ENCODE measurements at places on chromosomes 4 and X.

GRCh38 chrX:125757794-125758564, 408.1 kb downstream of the DCAF12L2 start:
- DNase-seq: no peak
- no peak overlapping the region for H3K4me3 ChIP-seq
- no peak overlapping the region for H3K27ac ChIP-seq
- no peaks in the 10 kb centered on the region for H3K27me3 ChIP-seq

DNA sequence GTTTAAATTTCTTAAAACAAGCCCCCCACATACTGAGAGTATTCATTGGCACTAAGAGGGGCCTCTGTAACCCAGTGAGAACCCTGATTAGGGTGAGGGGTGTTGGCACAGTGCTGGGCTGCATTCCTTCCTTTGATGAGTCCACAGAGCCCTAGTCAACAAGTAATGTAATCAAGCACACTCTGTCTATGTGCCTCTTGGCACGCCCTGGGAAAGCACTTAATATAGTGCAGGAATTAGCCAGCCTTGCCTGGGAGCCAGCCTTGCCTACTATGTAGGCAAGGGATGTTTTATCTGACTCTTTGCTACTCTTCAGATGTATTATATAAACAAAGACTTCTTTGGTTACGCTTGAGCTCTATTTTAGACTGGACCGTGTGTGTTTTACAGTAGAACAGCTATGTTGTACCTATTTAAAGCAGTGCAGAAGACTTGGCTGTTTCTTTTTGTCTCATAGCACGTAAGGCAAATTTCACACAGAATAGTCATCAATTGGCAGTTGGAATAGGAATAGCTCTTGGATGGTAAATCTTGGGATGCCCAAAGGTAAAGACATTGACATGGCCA, 64.3 kb downstream of the FRAS1 start:
- no peak for DNase-seq
- H3K36me3 ChIP-seq: no peaks in the 10 kb centered on the region
- no peaks in the 10 kb centered on the region for H3K4me1 ChIP-seq
- peaks cover 2% of the 10 kb centered on the region for H3K27me3 ChIP-seq
- no peak overlapping the region for H3K4me3 ChIP-seq
- H3K27ac ChIP-seq: no peak overlapping the region

DNA sequence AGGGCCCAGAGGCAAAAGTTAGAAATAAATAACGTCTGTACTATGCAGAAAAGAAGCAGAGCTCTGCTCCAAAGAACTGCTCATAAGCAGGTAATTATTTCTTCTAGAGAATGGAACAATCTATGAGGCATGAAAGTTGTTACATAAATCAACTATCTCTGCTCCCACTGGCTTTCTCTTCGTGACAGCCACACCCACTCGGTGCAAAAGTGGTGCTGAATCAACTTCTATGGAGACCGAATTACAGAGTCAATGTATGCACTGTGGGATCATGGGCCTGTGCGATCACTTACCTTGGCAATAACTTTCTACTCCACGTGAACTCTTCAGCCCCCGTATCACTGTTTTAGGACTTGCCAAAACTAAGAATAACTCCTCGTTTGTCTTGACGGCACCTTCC, 99.4 kb upstream of the ATXN3L start:
- H3K4me3 ChIP-seq: no peak overlapping the region
- no peak for DNase-seq
- peaks cover 3% of the 10 kb centered on the region for H3K4me1 ChIP-seq
- no peaks in the 10 kb centered on the region for H3K27me3 ChIP-seq
- H3K27ac ChIP-seq: no peak overlapping the region

DNA sequence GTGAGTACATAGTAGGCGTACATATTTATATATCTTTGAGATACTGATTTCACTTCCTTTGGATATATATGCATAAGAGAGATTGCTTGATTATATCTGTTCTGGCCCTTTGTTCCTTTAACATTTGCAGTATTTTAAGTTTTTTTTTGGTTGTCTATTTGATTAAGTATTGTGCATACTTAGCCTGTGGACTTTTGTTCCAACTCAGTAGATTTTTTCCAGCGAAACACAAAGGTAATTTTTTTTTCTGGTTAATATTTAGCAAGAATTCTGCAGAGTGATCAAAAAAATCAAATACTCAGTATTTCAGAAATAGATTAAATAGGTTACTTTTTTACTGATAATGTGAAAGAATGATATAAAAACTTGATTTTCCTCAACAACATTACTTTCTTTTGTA, at the start of gene AFM:
AFM (plus strand) TSS at position 388 of the 400 bp plus-strand sequence. CDS start 31 bp downstream, outside the sequence.
- H3K36me3 ChIP-seq: no peaks in the 10 kb centered on the region
- no peaks in the 10 kb centered on the region for H3K4me1 ChIP-seq
- no peak within 1 kb of the TSS for H3K4me3 ChIP-seq
- no peak within 1 kb of the TSS for H3K27ac ChIP-seq
- H3K27me3 ChIP-seq: peaks cover 6% of the 10 kb centered on the region

- H3K4me1 ChIP-seq: no peaks in the 10 kb centered on the region
- H3K27me3 ChIP-seq: peaks cover 3% of the 10 kb centered on the region
- H3K4me3 ChIP-seq: no peak overlapping the region
These were observed 84.3 kb upstream of the TMEM150C start for GRCh38 chr4:82645936-82646565.

DNA sequence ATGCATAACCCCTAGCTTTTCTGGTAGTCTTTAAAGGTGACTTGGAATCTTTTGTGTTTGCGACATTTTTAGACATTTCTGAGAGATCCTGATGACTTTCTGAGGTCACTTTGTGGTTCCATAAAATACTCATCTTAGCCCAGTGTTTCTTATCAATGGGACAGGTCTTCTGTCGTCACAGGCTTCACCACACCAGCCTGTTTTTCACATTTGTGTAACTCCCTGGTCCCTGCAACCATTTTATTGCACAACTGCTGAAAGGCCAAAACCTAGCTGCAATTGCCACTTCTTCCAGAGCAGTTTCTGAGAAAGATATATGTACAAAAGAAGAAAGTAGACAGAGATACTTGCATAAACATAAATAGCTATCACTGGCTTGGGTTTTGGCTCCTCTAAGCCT, 120.9 kb downstream of the IL15 start:
- DNase-seq: no peak
- H3K27ac ChIP-seq: no peak overlapping the region
- H3K4me1 ChIP-seq: no peaks in the 10 kb centered on the region
- H3K27me3 ChIP-seq: no peaks in the 10 kb centered on the region
- H3K36me3 ChIP-seq: no peaks in the 10 kb centered on the region

- H3K27me3 ChIP-seq: no peaks in the 10 kb centered on the region
- H3K4me1 ChIP-seq: peaks cover 52% of the 10 kb centered on the region
- peak overlapping the region; percentile 98 for H3K4me3 ChIP-seq
- H3K36me3 ChIP-seq: peaks cover 33% of the 10 kb centered on the region
- no peak overlapping the region for H3K27ac ChIP-seq
These were observed 2.4 kb downstream of the HADH start for GRCh38 chr4:107991945-107992630.

DNA sequence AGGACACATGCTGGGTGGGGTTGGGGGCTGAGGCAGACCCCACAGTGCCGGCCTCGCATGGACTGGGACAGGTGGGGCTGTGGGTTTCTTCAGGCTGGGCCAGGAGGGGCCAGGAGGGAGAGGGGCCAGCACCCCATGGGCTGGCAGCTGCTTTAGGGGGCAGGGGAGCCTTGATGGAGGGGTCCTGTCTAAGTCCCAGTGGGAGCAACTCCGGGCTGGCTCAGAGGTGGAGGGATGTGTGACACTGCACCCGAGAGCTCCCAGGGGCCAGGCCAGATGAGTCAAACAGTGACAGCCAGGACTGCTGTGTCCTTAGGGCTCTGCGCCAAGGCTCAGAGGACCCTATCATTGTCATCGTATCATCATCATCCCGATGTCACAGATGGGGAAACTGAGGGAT, 4.4 kb upstream of the ABLIM2 start:
- no peaks in the 10 kb centered on the region for H3K36me3 ChIP-seq
- no peak for DNase-seq
- H3K4me1 ChIP-seq: peaks cover 11% of the 10 kb centered on the region
- H3K4me3 ChIP-seq: no peak overlapping the region
- H3K27ac ChIP-seq: no peak overlapping the region
- H3K27me3 ChIP-seq: peaks cover 10% of the 10 kb centered on the region

DNA sequence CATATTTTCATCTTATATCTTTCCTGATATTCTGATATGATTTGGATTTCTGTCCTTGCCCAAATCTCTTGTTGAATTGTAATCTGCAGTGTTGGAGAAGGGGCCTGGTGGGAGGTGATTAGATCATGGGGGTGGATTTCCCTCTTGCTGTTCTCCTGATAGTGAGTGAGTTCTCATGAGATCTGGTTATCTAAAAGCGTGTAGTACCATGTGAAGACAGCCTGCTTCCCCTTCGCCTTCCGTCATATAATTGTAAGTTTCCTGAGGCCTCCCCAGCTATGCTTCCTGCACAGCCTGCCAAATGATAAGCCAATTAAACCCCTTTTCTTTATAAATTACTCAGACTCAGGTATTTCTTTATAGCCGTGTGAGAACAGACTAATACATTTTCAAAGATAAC, 77.2 kb downstream of the ANKRD50 start:
- DNase-seq: no peak
- H3K4me3 ChIP-seq: no peak overlapping the region
- H3K4me1 ChIP-seq: no peaks in the 10 kb centered on the region

- H3K27ac ChIP-seq: no peak overlapping the region
- H3K4me1 ChIP-seq: no peaks in the 10 kb centered on the region
- H3K27me3 ChIP-seq: no peaks in the 10 kb centered on the region
- no peak for DNase-seq
- H3K36me3 ChIP-seq: peaks cover 4% of the 10 kb centered on the region
- H3K4me3 ChIP-seq: no peak overlapping the region
These were observed 202.0 kb downstream of the RRAGB start for GRCh38 chrX:55919367-55920221.

- no peak overlapping the region for H3K4me3 ChIP-seq
- no peak for DNase-seq
- no peaks in the 10 kb centered on the region for H3K27me3 ChIP-seq
- no peaks in the 10 kb centered on the region for H3K36me3 ChIP-seq
- H3K4me1 ChIP-seq: no peaks in the 10 kb centered on the region
- H3K27ac ChIP-seq: no peak overlapping the region
These were observed 199.1 kb downstream of the ARHGEF9 start for GRCh38 chrX:63585936-63586335.

DNA sequence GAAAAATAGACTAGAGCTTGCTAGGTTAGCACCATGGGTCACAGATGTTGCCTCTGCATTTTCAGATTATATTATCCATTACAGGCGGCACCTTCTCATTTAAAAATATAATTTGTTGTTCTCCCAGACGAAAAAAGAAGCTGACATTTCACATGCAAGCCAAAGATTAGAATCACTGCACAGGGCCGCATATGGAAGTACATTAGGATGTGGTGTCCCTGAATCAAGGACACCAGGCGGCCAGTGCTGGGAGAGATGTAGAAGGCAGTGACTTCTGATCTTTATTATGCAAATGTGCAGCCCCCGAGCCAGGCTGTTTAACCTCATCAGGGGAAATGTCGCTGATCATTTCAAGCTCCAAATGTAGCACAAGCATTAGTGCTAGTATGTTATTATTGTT, 22.8 kb downstream of the REELD1 start:
- DNase-seq: no peak
- H3K27me3 ChIP-seq: peaks cover 1% of the 10 kb centered on the region
- H3K36me3 ChIP-seq: no peaks in the 10 kb centered on the region
- H3K27ac ChIP-seq: no peak overlapping the region

DNA sequence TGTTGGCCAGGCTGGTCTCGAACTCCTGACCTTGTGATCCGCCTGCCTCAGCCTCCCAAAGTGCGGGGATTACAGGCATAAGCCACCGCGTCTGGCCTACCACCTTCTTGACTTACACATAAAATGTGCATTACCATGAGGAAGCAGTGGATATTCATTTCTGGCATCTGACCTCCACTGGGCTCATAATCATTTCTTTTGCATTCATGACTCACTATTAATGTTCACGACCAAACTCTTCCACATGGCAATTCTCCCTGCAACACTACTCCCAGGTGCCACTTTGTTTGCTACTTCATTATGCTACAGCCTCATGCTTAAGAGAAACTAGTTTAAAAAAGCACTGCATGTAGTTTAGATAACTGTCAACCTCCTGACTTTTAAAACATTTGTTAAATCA, 22.7 kb downstream of the RASGEF1B start:
- no peaks in the 10 kb centered on the region for H3K4me1 ChIP-seq
- no peak overlapping the region for H3K27ac ChIP-seq
- no peak for DNase-seq
- H3K4me3 ChIP-seq: no peak overlapping the region

DNA sequence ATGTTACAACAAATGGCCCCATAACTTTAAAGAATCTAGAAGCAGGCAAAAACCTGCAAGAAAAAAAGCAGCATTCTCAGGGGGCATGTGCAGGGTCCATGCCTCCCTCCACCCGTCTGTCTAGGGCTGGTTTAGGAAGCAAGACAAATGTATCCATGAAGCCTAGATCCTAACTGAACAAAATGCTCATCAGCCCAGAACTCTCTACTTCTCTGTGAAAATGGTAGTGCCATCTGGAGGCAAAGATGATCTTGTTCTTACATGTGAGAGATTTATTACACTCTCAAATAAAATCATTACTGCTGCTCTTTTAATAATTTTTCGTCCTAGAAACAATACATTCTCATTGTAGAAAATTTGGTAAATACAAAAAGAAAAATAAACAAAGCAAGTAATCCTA, 26.7 kb downstream of the NR3C2 start:
- no peaks in the 10 kb centered on the region for H3K27me3 ChIP-seq
- H3K27ac ChIP-seq: no peak overlapping the region
- H3K4me3 ChIP-seq: no peak overlapping the region
- H3K36me3 ChIP-seq: no peaks in the 10 kb centered on the region
- peaks cover 2% of the 10 kb centered on the region for H3K4me1 ChIP-seq
- DNase-seq: no peak

DNA sequence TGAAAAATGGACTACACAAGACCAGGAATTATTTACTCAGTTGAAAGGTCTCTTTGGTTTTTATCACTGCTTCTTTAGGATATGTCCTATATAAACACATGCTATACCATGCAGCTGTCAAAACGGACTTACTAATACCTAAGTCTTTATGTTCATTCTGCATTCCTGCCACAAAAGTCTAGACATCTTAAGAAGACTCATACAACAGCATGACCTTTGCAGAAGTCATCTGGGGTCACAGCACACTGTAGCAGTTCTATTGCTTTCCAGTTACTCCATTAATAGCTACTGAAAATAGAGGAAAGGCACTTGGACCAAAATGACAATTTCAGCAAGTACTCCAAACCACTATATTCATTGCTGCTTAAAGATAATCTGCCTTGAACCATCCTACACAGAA, 53.2 kb downstream of the DDX60 start:
- peaks cover 77% of the 10 kb centered on the region for H3K36me3 ChIP-seq
- H3K4me3 ChIP-seq: no peak overlapping the region
- no peaks in the 10 kb centered on the region for H3K4me1 ChIP-seq
- no peak for DNase-seq
- H3K27me3 ChIP-seq: no peaks in the 10 kb centered on the region

- H3K4me3 ChIP-seq: no peak overlapping the region
- no peaks in the 10 kb centered on the region for H3K27me3 ChIP-seq
- no peaks in the 10 kb centered on the region for H3K36me3 ChIP-seq
- no peak overlapping the region for H3K27ac ChIP-seq
- no peaks in the 10 kb centered on the region for H3K4me1 ChIP-seq
These were observed 31.3 kb downstream of the CRLF2 start for GRCh38 chrX:1181170-1181569.

GRCh38 chr4:167023364-167023925, 210.8 kb downstream of the SPOCK3 start:
- H3K27ac ChIP-seq: no peak overlapping the region
- no peaks in the 10 kb centered on the region for H3K4me1 ChIP-seq
- H3K27me3 ChIP-seq: no peaks in the 10 kb centered on the region
- H3K4me3 ChIP-seq: no peak overlapping the region
- DNase-seq: no peak

GRCh38 chr4:122612540-122612939, 8.3 kb downstream of the IL21 start:
- no peaks in the 10 kb centered on the region for H3K36me3 ChIP-seq
- H3K4me3 ChIP-seq: no peak overlapping the region
- H3K27me3 ChIP-seq: peaks cover 2% of the 10 kb centered on the region
- no peak for DNase-seq

Measured in activated CD8-positive, alpha-beta T cell treated with anti-CD3 and anti-CD28 coated beads, Interleukin-2, amount 10 ng/mL, durations not matched to agents 7 days and 5 days (primary cell).